Breast epithelium (tissue), 4 donors: ENCODE measurements at places on chromosomes 2 and 18.

GRCh38 chr2:112056626-112056987 lies 1.5 kb downstream of the TMEM87B start:
- H3K36me3 ChIP-seq = no peaks in the 10 kb centered on the region
- no peak for DNase-seq
- peak overlapping the region; percentile 90 for H3K4me3 ChIP-seq

DNA sequence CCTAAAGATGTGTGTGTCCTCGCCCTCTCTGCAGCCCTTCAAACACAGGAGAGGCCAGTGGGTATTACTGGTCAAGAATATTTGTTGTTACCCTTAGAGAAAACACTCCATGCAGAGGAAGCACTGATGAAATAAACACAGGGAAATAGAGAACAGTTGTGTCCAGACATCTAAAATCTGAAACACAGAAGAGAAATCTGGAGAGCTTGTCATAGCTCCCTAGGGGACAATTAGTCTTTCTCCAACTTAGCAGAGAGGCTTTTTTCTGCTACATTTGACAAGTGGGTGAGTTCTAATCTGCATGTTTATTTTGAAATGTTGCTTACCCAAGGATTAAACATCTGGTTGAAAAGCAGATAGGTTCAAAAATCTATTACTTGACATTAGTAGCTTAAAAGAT lies 190.1 kb downstream of the CTNNA2 start:
- no peak overlapping the region for H3K4me3 ChIP-seq
- no peak for DNase-seq

- no peak overlapping the region for H3K4me3 ChIP-seq
- DNase-seq = no peak
- H3K27me3 ChIP-seq = no peaks in the 10 kb centered on the region
- H3K4me1 ChIP-seq = no peaks in the 10 kb centered on the region
- H3K36me3 ChIP-seq = no peaks in the 10 kb centered on the region
- H3K27ac ChIP-seq = no peak overlapping the region
Measured at GRCh38 chr2:27162151-27163121, 13.6 kb downstream of the TCF23 start.

GRCh38 chr2:235746257-235746934 lies 252.6 kb downstream of the AGAP1 start:
- no peak overlapping the region for H3K4me3 ChIP-seq
- no peak for DNase-seq
- no peaks in the 10 kb centered on the region for H3K27me3 ChIP-seq
- H3K4me1 ChIP-seq = no peaks in the 10 kb centered on the region
- no peak overlapping the region for H3K27ac ChIP-seq
